ENCODE measurements at places on chromosomes 6 and 20. TPM values are rescaled to one million over a fixed set of nuclear protein-coding genes. Genes with fewer than 3 reads are reported as not detected.

EDN1 gene
- 6.7 TPM for total RNA-seq

CD2AP gene
- total RNA-seq: 27.1 TPM

ZNF335 gene
- 7.1 TPM for total RNA-seq

DSP gene
- 0.02 TPM for total RNA-seq

NRSN1 gene
- total RNA-seq: not detected

AMD1 gene
- total RNA-seq: 58.9 TPM

PERP gene
- 47.8 TPM for total RNA-seq

SAMHD1 gene
- total RNA-seq: 23.9 TPM

USP49 gene
- 1.4 TPM for total RNA-seq

SPATS1 gene
- not detected for total RNA-seq

PI3 gene
- not detected for total RNA-seq

NR2E1 gene
- total RNA-seq: 0.39 TPM

C2 gene
- total RNA-seq: not detected

FOXS1 gene
- 0.08 TPM for total RNA-seq

THBD gene
- 0.04 TPM for total RNA-seq

NHLRC1 gene
- total RNA-seq: 0.04 TPM

SPATA25 gene
- 0.12 TPM for total RNA-seq

PRDM13 gene
- not detected for total RNA-seq

PLN gene
- 0.60 TPM for total RNA-seq
